Muscle of arm (tissue), 14 donors: ENCODE measurements at places on chromosomes 2 and 18. TPM values are rescaled to one million over a fixed set of nuclear protein-coding genes. Genes with fewer than 3 reads are reported as not detected.

- DNase-seq: no peak
Measured at GRCh38 chr2:9037166-9037565, 33.7 kb upstream of the MBOAT2 start.

KYNU gene
- polyA plus RNA-seq: 0.60 TPM

- DNase-seq: peak; percentile 42
Measured at GRCh38 chr2:96642564-96643360, at the start of gene FER1L5. TSS of gene FER1L5 (plus strand) at chr2:96642764. CDS start at chr2:96642837, 73 bp downstream.

ARHGEF4 gene
- 8.3 TPM for polyA plus RNA-seq

GRCh38 chr2:159227467-159227866 is 59.0 kb downstream of the WDSUB1 start:
- no peak for DNase-seq

WDR33 gene
- 39.6 TPM for polyA plus RNA-seq

DNA sequence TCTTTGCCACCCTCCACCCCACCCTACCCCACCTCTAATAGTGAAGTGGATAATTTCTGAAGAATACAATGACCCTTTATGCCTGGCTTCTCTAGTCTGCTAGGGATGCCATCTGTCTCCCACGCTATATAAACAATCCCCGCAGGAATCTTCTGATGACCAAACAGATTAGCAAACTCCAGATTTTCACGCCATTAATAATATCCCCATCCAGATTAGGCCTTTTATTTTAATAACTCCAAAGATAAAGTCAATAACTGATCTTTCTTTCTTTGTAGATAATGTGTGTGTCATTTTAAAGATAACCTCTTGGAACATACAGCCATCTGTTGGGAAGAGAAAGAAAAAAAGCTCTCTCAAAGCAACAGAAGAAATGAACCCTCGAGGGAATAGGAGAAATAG is 47.9 kb upstream of the CCDC150 start:
- DNase-seq: no peak

DNA sequence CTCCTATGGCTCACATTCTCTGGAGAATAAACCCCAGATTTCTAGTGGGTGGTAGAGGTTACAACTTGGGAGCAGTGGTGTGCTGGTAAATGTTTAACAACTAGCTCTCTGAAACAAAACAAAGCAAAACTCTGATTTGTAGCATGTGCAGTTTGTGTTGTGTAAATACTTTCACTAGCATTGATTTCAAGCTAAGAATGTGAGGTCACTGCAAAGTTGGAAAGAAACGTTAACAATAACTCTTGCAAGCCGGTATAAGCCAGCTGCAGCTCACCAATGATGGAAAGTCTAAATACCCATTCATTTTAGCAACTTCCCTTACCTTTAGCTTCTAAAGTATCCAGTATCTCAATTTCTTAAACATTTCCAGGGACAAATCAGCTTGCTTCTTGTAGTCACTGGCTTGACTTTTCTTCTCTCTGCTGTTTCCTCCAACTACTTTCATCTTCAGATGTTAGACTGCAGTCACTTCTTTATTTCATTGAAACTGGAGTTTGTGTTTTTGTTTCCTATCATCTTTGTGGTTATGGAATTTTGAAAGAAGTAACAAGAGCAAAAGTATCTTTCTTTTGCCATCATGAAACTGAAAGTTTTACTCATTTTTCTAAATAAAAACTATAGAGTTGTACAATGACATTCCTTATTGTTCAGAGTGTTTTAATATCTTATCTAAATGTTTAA is 140.2 kb downstream of the PLCL1 start:
- peak; percentile 23 for DNase-seq

DNA sequence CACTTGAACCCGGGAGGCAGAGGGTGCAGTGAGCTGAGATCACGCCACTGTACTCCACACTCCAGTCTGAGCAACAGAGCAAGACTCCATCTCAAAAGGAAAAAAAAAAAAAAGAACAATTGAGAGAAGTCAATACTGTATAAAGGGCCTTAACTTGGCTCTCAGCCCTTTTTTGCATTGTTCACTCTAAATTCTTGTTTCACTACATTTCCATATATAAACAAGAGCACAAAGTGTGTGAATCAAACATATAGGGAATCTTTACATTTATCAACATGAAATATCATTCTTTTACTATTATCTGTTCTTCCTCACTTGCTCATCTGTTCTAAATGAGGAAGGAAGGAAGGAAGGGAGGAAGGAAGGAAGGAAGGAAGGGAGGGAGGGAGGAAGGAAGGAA is 90.8 kb downstream of the AP1S3 start:
- DNase-seq: no peak

- no peak for DNase-seq
Measured at GRCh38 chr2:63408530-63408929, 179.7 kb downstream of the WDPCP start.

DNA sequence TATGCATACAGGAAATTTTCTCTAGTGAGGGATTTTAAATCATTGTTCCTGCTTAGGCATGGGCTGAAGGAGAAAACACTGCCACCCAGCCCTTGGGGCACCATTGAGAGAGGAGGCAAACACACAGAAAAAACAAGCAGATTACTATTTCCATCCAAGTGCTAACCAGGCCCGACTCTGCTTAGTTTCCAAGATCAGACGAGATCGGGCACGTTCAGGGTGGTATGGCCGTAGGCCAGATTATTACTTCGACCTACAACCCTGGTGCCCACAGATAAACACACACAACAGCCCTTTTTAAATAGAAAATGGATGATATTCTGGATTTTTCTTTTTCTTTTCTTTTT is 45.4 kb upstream of the RHOB start:
- DNase-seq: no peak

DES gene
- 3,969 TPM for polyA plus RNA-seq

GALR1 gene
- polyA plus RNA-seq: 0.03 TPM

- no peak for DNase-seq
Measured at GRCh38 chr2:220224691-220225543, 597.5 kb downstream of the SLC4A3 start.

COMMD1 gene
- 75.6 TPM for polyA plus RNA-seq

DNA sequence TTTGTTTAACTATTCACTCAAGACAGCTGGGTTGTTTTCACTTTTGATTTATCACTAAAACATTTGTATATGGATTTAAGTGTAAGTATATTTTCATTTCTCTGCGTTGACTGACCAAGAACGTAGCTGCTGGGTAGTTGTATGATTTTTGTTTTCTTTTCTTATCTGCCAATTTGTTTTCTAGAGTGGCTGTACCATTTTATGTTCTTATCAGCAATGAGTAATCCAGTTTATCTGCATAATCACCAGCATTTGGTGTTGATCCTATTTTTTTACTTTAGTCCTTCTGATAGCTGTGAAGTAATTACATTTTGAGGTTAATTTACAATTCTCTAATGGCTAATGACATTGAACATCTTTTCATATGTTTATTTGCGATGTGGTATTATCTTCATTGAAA is 1178.4 kb upstream of the TMEFF2 start:
- no peak for DNase-seq

LRP2 gene
- 0.46 TPM for polyA plus RNA-seq

ANKRD62 gene
- polyA plus RNA-seq: 0.06 TPM
